Central memory CD8-positive, alpha-beta T cell (primary cell): ENCODE measurements at places on chromosomes 16 and 17.

DNA sequence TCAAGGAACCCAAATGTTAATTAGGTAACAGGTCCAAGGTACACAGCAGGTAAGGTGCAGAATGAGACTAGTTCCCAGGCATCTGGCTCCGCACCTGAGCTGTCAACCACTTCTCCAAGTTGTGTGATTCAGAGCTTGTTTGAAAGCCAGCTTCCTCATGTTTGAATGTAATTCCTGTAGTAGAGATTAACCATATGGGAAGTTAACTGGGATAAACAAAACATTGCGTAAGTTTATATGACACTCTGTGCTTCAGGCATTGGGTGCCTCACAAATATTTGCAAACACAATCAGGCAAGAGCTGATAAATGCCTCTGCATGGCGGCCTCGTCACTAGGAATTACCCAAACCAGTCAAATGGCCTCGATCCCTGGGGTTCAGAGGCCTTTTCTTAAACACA lies 27.9 kb upstream of the CPHXL start:
- no peak for DNase-seq

- DNase-seq = no peak
These were observed 47.3 kb downstream of the TBC1D16 start for GRCh38 chr17:79988185-79988971.

DNA sequence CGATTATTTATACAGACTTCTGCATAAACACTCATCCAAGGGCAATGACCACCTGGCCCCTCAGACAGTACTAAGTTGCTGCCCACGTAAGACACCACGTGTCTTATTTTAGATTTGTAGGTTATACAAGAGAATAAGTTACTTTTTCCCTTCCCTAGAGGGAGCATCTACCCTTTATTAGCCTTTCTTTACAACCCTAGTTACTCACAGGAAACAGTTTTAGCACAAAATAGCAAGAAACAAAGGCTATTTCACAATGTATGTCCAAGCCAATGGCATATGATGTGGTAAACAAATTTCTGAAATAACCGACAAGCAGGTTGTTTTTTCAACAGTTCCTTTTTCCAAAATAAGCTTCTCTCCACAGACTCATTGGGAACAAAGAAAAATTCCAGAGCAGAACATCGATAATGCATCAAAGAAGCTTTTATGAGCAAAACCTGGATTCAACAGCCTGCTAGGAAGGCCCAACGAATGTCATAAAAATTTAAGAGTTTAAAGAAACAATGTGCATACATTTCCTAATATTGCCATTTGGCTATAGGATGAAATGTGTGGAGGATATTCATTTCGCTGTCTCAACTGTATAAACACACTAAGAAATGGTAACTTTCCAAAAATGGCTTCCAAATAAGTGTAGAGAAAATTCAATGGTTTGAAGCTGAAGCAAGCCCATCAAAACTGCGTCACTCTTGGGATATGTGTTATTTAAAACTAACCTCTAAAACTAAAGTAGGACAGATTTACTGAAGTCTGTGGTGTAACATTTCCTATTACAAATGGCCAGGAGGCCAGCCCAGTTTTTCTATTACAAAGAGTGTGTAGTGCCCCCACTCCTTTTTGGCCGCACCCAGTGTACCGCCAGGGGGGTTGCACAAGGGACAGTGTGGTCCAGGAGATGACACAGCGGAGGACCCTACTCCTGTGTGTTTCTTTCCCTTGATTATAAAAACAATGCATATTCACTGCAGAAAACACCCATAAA lies 50.4 kb upstream of the ERN1 start:
- DNase-seq = no peak

DNA sequence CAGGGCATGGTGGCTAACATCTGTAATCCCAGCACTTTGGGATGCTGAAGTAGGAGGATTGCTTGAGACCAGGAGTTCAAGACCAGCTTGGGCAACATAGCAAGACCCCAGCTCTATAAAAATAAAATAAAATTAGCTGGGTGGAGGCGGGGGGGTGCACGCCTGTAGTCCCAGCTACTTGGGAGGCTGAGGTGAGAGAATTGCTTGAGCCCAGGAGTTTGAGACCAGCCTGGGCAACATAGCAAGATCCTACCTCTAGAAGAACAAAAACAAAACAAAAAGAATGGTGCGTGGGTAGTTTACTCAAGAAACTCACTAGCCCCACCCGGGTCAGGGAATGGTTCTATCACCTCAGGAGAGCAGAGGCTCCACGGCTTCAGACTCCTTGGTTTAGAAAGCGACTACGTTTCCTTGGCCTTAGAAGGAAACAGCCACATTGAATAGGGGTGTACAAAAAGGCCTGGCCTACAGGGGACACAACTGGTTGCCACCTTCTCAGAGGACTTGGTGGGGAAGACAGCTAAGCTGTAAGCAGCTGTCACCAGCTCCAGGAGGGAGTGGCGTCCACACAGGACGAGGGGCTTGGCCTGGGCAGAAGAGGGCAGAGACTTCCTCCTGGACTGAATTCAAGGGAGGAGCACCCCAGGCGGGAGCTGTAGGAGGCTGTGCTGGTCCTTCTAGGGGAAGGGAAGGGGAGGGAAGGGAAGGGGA lies 716 bp downstream of the TK1 start:
- no peak for DNase-seq

DNA sequence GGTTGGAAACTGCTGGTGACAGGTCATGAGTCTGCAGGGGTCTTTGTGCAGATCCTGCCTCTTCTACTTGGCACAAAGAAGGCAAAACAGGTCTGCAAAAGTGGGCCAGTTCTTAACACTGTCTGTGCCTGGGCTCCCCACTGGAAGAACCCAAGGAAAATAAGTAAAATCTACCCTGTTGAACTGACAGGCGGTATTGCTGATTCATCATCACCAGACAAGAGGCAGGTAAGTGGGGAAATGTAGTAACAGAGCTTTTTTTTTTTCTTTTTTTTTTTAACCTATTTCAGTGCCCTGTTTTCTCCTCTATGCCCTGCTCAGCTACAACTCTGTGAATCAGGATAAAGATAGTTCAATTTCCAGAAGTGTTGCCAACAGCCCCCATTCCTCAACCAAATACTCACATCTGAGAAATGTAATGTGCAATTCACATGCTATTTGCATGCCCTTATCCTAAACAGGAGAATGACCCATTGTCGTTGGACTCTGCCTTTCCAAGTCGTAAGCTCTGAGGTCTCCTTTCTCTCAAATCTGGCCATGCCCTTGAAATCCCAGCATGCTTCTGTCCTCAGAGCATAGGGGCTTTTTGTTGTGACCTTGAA lies 237.0 kb downstream of the SOX9 start:
- DNase-seq = no peak

GRCh38 chr16:87895641-87896141 lies 26.4 kb upstream of the SLC7A5 start:
- DNase-seq = peak; percentile 22

- no peak for DNase-seq
These were observed 5.9 kb upstream of the NAGS start for GRCh38 chr17:43998552-43998951.

DNA sequence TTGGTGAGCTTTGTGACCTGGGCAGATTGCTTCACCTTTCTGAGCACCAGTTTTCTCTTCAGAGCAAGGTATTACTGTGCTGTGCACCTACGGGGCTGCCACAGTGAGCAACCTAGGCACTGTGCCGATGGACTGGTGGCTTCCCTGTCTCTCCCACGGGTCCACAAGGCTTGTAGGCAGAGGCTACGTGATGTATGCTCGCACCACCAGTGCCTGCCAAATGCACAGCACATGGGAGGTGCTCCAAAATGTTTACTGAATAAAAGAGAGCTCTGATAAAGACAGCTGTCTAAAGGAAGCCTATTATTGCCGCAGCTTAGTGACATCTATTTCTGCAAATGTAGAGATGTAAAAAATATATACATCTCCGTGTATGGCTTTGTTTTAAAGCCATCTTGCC lies 139.2 kb downstream of the CDK5R1 start:
- no peak for DNase-seq

GRCh38 chr17:56173026-56173425 lies 19.8 kb downstream of the ANKFN1 start:
- no peak for DNase-seq

GRCh38 chr17:82457929-82458178 lies 687 bp upstream of the NARF start:
- no peak for DNase-seq

- DNase-seq = no peak
These were observed 9.3 kb upstream of the SLC16A5 start for GRCh38 chr17:75078284-75079022.

DNA sequence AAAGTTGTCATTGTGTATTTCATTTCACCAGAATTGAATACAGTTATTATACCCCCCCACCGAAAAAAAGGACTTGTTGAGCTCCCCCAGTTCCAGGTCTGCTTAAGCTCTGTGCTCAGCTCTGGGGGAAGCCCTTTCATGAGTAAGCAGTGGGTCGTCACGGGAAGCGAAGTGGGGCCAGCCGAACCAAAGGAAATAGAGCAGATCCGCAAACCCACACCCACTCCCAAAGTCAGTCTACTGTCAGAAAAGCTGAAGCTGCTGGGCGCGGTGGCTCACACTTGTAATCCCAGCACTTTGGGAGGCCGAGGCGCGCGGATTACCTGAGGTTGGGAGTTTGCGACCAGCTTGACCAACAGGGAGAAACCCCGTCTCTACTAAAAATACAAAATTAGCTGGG lies 50.1 kb downstream of the PECAM1 start:
- DNase-seq = no peak

- no peak for DNase-seq
These were observed 1.4 kb upstream of the CD2BP2 start for GRCh38 chr16:30356401-30357084.

- no peak for DNase-seq
These were observed 52.5 kb downstream of the NFAT5 start for GRCh38 chr16:69618307-69618706.
